Right cardiac atrium (tissue), 5 donors: ENCODE measurements at places on chromosomes 6 and 20. TPM values are rescaled to one million over a fixed set of nuclear protein-coding genes. Genes with fewer than 3 reads are reported as not detected.

- DNase-seq: no peak
These were observed 4.7 kb upstream of the CENPW start for GRCh38 chr6:126335210-126335609.

DNA sequence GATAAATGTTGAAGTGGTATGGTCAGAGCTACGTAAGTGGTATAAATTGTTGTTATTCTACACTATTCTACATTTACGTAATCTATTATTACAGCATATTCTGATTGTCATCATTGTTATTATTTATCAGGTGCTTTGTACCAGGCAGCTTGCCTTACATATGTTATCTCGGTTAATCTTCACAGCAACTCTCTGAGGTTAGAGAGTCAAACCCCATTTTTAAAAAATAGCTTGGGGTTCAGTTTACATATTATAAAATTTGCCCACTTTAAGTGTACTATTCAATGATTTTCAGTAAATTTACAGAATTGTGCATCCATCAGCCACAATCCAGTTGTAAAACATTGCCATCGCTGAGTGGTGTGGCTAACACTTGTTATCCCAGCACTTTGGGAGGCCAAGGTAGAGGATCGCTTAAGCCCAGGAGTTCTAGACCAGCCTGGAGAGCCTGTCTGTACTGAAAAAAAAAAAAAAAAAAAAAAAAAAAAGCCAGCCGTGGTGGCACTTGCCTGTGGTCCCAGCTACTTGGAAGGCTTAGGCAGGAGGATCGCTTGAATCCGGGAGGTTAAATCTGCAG is 35.5 kb downstream of the PPP1R16B start:
- DNase-seq: no peak

DNA sequence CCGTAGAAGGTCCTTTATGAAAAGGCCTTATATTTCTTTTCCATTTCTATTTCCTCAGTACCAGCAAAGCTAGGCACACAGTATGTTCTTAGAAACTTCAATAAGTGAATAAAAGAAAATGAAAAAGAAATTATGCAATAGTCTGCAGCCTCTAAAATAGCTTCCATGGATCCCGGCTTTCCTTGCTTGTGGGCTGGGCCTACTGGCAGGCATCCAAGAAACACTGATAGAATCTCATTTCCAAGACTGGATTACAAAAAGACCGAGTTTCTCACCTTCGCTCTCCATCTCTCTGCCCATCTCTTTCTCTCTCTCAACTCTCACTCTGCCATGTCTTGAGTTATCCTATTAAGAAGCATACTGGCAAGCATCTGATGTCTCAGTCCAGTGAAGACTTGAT is 187.5 kb upstream of the FKBP1C start:
- no peak for DNase-seq

- no peak for DNase-seq
These were observed 134.0 kb downstream of the SCML4 start for GRCh38 chr6:107689951-107690642.

DNA sequence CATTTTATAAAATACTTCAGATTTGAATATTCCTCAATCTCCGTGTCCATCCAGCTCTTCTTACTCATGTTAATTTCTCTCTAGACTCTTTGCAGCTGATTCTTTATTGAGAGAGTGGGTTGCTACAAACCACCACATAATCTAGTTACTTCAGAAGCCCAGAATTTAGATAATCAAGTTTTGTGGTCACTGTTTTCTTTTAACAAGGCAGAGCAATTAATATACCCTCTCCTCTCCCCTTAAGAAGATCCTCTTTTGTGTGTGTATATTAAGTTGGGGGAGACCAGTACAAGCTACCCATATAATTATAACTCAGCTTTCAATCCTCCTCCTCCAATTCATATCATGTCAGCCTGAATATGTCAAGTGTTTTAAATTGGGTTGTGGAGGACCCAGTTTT is 95.1 kb downstream of the IRAK1BP1 start:
- no peak for DNase-seq

DNA sequence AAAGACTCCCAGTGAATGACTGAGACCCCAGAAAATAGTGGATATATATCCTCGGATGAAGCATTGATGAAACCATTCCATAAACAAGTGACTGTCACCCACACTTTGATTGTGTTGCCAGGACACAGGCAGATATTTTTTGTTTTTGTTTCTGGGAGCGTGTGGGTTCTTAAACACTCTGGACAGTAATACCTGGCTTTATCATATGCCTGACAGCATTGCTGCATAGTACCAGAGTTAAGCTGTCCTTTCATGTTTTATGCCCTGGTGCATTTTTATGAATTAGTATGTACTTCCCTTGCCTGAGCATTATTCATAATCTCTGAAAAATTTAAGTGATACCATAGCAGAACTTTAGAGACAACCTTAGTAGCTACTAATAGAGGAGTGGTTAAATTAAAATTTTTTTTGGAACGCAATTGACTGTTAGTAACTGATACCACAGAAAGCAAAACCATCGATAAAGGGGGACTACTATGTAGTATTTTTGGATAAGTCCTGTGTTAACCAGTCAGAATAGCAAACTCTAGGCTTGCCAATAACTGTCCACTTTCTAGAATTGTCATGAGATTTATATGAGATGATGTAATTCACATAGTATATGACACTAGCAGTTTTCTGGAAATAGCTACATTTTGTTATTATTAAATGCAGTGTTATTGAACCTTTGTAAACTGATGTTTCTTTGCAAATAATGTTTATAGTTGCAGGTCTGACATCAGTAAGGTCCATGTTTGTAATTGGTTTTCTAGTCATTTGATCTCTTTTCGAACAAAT is 30.4 kb downstream of the SENP6 start:
- no peak for DNase-seq

DNA sequence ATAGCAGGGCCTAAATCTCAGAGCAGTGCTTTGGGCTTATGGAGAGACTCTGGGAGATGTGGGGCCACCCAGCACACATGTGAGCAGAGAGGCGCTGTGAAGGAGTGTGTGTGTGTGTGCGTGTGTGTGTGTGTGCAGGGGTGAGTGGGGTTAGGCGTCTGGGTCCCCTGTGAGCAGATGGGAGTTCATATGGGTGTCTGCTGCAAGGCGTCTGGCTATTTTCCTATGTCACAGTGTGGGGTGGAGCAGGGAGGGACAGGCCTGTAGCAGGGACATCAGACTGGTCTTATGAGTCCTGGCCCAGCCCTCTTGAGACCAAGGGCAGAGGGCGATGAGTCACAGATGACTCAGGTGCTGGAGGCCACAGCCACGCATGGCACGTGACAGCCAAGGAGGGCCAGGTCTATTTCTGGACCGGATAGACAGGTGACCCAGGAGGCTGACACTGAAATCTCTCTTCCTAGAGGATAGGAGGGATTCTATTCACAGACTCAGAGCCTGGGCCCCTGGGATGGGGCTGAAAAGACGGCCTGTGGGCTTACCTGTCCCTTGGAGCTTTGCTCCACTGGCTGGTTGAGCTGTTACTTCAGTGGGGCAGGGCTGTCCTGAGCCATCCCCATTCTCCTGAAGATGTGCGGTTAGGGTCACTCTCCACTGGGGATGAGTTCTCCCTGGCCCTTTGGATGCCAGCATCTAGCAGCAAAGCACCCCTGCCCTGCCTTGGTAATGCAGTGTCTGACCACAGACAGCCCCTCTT is 28.9 kb downstream of the VEGFA start:
- DNase-seq: no peak

- no peak for DNase-seq
These were observed 236.0 kb downstream of the ADGRG6 start for GRCh38 chr6:142537612-142538478.

DNA sequence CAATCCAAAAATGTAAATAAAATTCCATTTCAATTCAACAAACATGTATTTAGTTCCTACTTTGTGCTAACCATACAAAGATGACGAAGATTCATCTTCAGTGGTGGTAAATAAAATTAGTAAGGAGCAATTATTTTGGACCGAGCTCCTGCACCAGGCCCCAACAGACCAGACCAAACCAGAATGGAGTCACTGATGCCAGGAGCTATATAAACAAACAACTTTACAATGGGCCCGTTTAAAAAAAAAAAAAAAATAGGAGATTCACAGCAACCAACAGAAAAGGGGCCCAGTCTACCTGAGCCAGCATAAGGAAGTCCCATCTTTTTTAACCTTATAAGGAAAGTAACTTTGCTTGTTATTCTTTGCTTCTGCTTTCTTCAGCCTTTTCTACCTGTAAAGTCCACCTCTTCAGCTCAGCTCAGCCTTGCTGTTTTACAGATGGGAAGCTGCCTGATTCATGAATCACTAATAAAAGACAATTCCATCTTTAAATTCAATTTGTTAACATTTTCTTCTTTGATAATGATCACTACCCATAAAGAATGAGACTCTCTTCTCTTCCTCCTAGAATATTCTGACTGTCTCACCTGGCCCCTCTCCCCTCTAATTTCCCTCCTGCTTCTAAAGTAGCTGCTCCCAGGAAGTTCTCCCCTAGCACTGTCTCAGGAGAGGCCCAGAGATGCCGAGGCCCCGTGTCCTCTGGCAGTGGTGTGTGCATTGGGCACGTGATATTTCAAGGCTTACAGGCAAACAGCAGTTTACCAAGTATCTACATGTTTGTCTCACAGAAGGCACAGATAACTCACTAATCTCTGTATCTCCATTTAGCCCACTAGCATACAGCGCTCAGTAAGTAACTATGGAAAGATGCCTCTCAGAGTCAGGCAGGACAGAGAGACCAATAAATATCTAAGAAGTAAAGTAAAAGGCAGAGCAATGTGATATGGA is 8.4 kb downstream of the MBOAT1 start:
- no peak for DNase-seq

DNA sequence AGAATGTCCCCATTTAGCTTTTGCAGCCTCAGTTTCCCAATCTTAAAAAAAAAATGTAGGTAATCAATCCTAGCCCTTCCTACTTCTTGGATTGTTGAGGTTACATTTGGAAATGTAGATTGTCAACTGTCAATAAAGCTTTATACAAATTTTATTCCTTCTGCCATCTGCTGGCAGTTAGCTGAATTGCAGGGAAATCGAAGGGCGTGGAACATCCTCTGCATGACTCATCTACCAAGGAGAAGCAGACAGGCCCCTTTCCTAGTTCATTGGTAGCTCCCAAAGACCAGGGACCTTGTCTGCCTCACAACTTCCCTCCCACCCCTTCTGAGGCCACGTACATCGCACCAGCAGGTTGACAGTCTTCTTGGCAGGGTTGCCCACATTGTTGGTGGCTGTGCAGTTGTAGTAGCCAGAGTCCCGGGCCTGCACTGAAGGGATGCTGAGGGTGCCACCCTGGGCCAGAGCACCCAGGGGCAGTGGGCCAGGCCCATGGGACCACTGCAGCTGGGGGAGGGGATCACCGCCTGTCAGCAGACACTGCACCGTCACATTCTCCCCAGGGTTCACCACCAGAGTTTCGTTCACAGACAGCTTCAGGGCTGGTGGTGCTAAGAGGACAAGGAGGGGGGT is 43.6 kb downstream of the MDGA1 start:
- no peak for DNase-seq

DNA sequence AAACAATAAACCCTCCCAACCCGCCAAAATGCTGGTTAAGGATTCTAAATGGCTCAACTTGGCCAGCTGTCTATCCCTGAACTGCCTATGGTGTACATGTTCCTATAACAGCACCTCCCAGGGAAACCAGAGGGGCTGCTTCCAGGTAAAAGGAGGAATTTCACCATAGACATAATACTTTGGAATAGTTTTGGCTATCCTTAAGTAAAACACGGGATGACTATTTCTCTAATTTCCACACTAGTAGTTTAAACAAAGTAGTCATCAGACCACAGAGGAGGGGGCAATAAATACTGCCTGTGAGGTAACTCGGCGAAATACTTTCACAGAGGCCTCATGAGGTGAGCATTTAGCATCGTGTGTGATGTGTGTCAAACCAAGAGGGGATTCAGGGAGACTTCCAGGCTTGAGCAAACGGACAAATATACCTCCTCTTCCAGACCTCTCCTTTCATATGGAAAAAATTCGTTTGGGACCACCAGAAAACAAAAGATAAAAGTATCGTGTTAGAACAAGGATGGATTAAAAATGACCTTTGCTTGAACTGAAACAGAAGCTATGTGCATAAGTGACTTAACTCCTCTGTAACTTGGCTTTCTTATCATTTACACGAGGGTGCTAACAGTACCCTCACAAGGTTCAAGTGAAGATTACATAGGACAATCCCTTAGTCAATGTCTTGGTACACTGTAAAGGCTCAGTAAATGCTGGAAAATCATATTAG is 1.0 kb upstream of the XRN2 start:
- DNase-seq: no peak

- no peak for DNase-seq
These were observed 57.4 kb downstream of the NCOA6 start for GRCh38 chr20:34768096-34768495.

DNA sequence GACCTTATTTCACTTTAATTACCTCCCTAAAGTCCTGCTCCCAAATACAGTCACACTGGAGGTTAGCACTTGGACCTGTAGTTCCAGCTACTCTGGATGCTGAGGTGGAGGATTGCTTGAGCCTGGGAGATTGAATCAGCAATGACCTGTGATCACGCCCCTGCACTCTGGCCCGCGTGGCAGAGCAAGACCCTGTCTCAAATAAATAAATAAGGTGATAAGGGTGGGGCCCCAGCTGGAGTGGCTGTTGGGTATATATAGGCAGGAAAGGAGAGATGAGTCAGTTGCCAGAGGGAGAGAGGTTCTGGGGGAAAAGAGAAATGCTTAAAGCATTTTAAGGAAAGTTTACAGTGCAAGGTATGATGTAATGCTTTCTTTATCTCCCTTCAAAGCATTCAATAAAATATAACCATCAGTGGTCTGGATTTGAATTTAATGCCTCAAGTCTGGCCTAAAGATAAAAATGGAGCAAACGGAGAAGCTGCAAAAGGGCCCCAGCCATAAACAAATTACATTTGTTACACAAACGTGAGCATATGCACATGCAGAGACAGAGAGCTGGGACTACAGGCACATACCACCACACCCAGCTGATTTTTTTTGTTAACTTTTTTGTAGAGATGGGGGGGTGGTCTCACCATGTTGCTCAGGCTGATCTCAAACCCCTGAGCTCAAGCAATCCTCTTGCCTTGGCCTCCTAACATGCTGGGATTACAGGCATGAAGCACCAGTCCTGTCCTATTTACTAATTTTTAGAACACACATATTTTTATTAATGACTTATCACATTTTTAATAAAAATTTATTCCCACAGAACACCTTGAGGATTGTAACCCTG is 6.1 kb upstream of the PM20D2 start:
- DNase-seq: no peak

- DNase-seq: no peak
These were observed 158.3 kb downstream of the GMPR start for GRCh38 chr6:16396497-16397319.

GRCh38 chr20:44228465-44229258 is 18.1 kb upstream of the OSER1 start:
- DNase-seq: no peak

- DNase-seq: no peak
These were observed 210.8 kb downstream of the ARHGAP18 start for GRCh38 chr6:129498950-129499842.

LRRC73 gene
- total RNA-seq: 1.2 TPM

ADGB gene
- not detected for total RNA-seq

SMOC2 gene
- total RNA-seq: 6.0 TPM

CNKSR3 gene
- total RNA-seq: 18.8 TPM

COL21A1 gene
- 25.2 TPM for total RNA-seq

SYCP2 gene
- 1.7 TPM for total RNA-seq
